ENCODE measurements at places on chromosomes 3 and 15. TPM values are rescaled to one million over a fixed set of nuclear protein-coding genes. Genes with fewer than 3 reads are reported as not detected.

Gene SCN11A
- total RNA-seq = 0.25 TPM

Gene IL16
- 1.4 TPM for total RNA-seq

Gene SLC12A8
- 15.5 TPM for total RNA-seq

Gene PTX3
- 216 TPM for total RNA-seq

Gene SLC6A6
- total RNA-seq = 31.4 TPM

Gene TGM4
- total RNA-seq = not detected

Gene EFHB
- 1.1 TPM for total RNA-seq

Gene PLA2G4E
- not detected for total RNA-seq

Gene C3orf20
- not detected for total RNA-seq

Measured in fibroblast of the aortic adventitia (primary cell).